ENCODE measurements at places on chromosomes 1 and 21. TPM values are rescaled to one million over a fixed set of nuclear protein-coding genes. Genes with fewer than 3 reads are reported as not detected.

The TMEM82 gene
- not detected for total RNA-seq

The AUNIP gene
- 6.5 TPM for total RNA-seq

The COL8A2 gene
- total RNA-seq = 0.74 TPM

The SELL gene
- total RNA-seq = not detected

The CD164L2 gene
- total RNA-seq = 6.3 TPM
